Activated CD4-positive, alpha-beta T cell treated with anti-CD3 and anti-CD28 coated beads for 36 hours (primary cell): ENCODE measurements at places on chromosomes 16 and 17. TPM values are rescaled to one million over a fixed set of nuclear protein-coding genes. Genes with fewer than 3 reads are reported as not detected.

GRCh38 chr16:19524616-19525384 lies 1.1 kb downstream of the CCP110 start:
- DNase-seq: no peak
- H3K27ac ChIP-seq: peak overlapping the region; percentile 65
- H3K4me3 ChIP-seq: peak overlapping the region; percentile 95
- H3K4me1 ChIP-seq: peaks cover 28% of the 10 kb centered on the region
- H3K36me3 ChIP-seq: peaks cover 16% of the 10 kb centered on the region

Gene CLEC18B
- not detected for total RNA-seq

Gene FBXL16
- 6.8 TPM for total RNA-seq

- no peaks in the 10 kb centered on the region for H3K27me3 ChIP-seq
- peak; percentile 79 for DNase-seq
- peaks cover 6% of the 10 kb centered on the region for H3K4me1 ChIP-seq
These were observed 60.4 kb downstream of the NOG start for GRCh38 chr17:56653877-56654276.

DNA sequence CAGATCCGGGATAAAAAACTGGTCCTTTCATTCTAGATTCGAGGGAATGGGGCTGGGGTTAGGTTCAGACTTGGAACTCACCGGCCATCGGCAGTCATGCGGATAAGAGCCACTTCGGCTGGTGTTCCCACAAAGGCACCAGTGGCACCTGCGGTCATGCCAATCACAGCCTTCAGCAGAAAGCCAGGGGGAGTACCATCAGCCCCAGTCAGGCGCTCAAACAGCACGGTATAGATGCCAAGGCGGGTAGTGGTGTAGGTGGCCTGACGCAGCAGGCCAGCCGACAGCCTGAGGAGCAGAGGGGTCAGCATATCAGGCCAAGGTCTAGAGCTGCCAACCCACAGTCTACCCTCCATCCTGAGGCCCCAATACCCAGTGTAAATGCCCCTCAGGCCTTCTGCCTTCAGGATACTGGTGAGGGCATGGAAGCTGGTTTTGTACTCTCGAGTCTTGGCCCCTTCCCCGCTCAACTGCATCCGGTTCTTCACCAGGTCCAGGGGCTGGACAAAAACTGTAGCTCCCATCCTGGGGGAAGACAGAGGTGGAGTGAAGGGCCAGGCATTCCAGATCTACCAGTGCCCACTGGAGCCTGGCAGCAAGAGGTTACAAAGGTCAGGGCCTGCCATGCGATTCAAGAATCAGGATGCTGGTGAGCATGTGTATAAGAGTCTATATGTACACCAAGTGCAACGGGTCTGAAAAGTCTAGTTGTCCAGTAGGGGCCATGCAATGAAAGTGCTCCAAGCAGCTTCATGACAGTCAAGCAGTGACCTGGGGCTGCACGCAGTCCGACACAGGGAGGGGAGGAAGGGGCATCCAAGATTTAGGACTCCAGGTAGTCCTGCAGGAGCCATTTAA lies 929 bp downstream of the SLC25A11 start:
- H3K4me1 ChIP-seq: peaks cover 51% of the 10 kb centered on the region
- DNase-seq: no peak
- no peaks in the 10 kb centered on the region for H3K27me3 ChIP-seq
- peak overlapping the region; percentile 97 for H3K27ac ChIP-seq
- peaks cover 62% of the 10 kb centered on the region for H3K36me3 ChIP-seq
